ENCODE measurements at places on chromosomes 7 and 10.
A peak's percentile ranks its signal among the peaks of the same experiment; 100 is the strongest.

GRCh38 chr10:119270762-119271366, 63.5 kb downstream of the GRK5 start:
- peak; percentile 46 for DNase-seq
- peaks cover 31% of the 10 kb centered on the region for H3K4me1 ChIP-seq
- H3K36me3 ChIP-seq: no peaks in the 10 kb centered on the region
- peak overlapping the region; percentile 69 for H3K27ac ChIP-seq

DNA sequence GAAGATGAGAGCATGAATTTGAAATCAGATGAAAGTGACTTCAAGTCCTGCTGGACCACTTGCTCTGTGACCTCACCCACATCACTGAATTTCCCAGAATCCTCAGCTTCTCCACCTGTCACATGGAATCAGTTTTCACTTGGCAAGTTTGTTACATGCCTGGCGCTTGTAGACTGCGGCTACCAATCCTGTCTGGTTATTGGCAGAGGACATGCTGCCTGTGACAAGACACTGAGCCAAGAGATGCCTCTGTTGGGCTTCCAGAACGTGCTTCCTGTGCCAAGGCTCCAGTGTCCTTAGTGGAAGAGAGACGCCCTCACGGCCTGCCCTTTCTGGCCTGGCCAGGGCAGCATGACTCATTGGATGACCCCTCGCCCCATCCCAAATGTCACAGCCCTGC, 4.4 kb upstream of the MYL10 start:
- H3K4me3 ChIP-seq: no peak overlapping the region
- H3K27me3 ChIP-seq: no peaks in the 10 kb centered on the region
- H3K36me3 ChIP-seq: no peaks in the 10 kb centered on the region
- H3K4me1 ChIP-seq: no peaks in the 10 kb centered on the region
- no peak overlapping the region for H3K27ac ChIP-seq
- no peak for DNase-seq

GRCh38 chr7:88597941-88598425, 161.5 kb upstream of the ZNF804B start:
- H3K4me3 ChIP-seq: no peak overlapping the region
- no peaks in the 10 kb centered on the region for H3K4me1 ChIP-seq
- H3K27ac ChIP-seq: no peak overlapping the region

- H3K27ac ChIP-seq: peak overlapping the region; percentile 12
- H3K4me3 ChIP-seq: peak overlapping the region; percentile 94
- no peaks in the 10 kb centered on the region for H3K36me3 ChIP-seq
- no peaks in the 10 kb centered on the region for H3K27me3 ChIP-seq
Observed at GRCh38 chr7:74290981-74291441, 1.8 kb downstream of the CLIP2 start.

- H3K36me3 ChIP-seq: no peaks in the 10 kb centered on the region
- DNase-seq: no peak
- no peaks in the 10 kb centered on the region for H3K27me3 ChIP-seq
- no peaks in the 10 kb centered on the region for H3K4me1 ChIP-seq
- H3K27ac ChIP-seq: no peak overlapping the region
- H3K4me3 ChIP-seq: no peak overlapping the region
Observed at GRCh38 chr7:23114896-23115295, 9.3 kb downstream of the KLHL7 start.

DNA sequence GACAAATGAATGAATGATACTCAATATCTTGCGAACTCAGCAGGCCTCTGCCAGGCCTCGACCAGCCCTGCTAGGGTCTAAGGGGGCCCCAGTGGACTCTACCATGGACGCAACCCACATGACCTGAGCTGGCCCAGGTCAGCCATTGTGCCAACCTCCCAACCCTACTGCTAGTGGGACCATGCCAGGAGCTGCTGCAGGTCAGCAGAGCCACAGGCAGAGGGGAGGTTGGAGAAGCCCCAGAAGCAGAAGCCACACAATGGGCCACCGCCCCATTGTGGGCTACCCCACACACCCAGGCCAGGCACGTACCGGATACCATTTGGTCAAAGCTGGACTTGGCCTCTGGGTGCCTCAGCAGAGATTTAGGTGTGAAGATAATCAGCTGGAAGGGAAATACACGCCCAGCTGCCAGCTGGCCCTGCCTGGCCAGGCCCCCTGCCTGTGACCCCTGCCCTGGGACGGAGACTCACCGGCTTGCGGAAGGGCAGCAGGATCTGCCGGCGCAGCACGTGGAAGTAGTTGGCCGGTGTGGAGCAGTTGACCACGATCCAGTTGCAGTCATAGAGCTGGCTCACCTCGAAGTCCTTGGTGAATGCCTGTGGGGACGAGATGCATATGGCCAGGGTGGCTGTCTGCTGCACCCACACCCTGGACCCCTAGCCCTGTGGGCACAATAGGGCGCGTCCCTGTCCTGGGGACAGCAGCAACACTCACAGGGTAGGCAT, 24.5 kb downstream of the OGDHL start:
- no peaks in the 10 kb centered on the region for H3K27me3 ChIP-seq
- H3K27ac ChIP-seq: no peak overlapping the region
- no peaks in the 10 kb centered on the region for H3K4me1 ChIP-seq
- no peak for DNase-seq

DNA sequence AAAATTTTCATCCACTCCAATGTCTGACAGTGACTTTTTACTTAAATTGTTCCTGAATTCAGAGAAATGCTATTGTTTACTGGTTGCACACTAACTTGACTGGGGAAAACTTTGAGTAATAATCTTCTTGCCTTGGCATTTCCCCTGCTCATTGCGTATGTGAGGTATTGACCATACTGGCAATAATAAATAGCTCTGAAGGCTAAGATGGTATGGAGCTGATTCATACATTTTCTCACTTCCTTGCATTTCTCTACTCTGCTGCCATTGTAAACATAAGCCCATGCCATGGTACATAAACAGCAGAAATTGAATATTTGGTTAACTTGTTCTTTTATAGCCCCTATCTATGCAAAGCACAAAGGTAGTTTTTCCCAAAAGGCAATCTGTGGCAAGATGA, 290.0 kb downstream of the RNLS start:
- H3K4me1 ChIP-seq: no peaks in the 10 kb centered on the region
- no peak overlapping the region for H3K27ac ChIP-seq
- DNase-seq: no peak

DNA sequence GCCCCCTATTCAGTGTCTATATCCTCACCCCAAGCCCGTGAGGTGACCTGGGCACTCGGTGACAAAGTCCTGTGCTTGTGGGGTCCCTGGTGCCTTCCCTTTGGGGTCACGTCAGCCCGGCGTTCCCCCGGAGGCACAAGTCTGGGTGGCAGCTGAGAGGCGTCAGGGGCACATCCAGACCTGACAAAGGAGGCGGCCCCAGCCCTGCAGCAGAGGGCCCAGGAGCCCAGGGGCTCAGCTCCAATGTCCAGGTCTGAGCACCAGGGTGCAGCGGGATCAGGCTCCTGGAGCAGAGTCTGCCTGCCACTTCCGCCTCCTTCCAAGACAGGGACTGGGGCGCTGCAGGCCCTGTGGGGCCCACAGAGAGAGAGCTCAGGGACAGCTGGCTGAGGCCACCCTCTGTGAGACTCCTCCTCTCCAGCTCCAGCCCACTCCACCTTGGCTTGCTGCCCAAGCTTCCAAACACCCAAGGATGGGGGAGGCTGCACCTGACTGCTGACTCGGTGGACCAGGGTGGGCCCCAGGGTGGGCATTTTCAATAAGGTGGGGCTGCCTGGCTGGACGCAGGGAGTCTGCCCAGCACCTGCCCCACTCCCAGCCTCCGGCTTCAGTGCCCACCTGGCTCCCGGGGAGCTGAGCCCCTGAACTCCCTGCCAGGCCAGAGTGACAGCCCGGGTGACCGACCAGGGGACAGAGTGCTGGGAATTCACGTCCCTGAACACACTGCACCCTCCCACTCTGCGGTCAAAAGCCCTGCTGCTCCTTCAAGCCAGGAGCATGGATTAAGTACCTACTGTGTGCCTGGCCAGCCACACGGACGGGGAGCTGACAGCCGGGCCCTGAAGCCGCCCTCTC, 1.0 kb upstream of the KNDC1 start:
- H3K4me3 ChIP-seq: no peak overlapping the region
- H3K27me3 ChIP-seq: peaks cover 5% of the 10 kb centered on the region
- DNase-seq: no peak
- peaks cover 12% of the 10 kb centered on the region for H3K4me1 ChIP-seq

- H3K4me1 ChIP-seq: peaks cover 67% of the 10 kb centered on the region
- H3K27ac ChIP-seq: no peak overlapping the region
- no peak overlapping the region for H3K4me3 ChIP-seq
- peaks cover 6% of the 10 kb centered on the region for H3K36me3 ChIP-seq
Observed at GRCh38 chr7:151491859-151492258, 27.8 kb downstream of the RHEB start.

DNA sequence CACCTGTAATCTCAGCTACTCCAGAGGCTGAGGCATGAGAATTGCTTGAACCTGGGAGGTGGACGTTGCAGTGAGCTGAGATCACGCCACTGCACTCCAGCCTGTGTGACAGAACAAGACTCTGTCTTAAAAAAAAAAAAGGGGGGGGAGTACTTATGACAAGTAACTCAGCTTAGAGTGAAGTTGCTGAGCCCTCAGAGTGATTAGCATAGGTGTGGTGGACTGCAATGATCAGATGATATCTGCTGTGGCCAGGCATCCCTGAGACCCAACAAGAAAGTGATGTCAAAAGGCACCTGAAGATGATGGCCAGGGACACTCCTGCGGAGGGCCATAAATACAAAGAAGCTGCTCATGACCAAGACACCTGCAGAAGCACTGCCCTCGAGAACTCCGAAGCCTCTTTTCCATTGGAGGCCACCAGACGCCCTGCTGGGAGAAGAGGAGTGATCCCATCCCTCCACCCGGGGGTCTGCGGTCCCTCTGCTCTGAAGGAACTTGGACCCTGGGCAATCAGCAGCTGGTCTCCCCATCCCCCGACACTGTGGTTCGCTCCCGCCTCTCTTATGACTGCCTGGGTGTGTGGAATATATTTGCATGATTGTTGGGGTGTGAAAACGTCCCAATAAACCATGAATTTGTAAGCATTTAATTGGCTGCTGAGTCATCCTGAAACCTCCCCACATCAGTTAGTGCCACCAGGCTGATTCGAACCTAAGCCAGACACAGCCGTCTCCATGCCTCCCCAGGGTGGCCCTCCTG, 46.0 kb downstream of the RASGEF1A start:
- H3K27ac ChIP-seq: no peak overlapping the region
- no peak overlapping the region for H3K4me3 ChIP-seq
- H3K27me3 ChIP-seq: no peaks in the 10 kb centered on the region
- H3K4me1 ChIP-seq: no peaks in the 10 kb centered on the region

- DNase-seq: no peak
- H3K4me3 ChIP-seq: no peak overlapping the region
- no peaks in the 10 kb centered on the region for H3K36me3 ChIP-seq
- no peaks in the 10 kb centered on the region for H3K27me3 ChIP-seq
- H3K4me1 ChIP-seq: peaks cover 17% of the 10 kb centered on the region
Observed at GRCh38 chr10:90992462-90992861, 71.6 kb upstream of the ANKRD1 start.

GRCh38 chr7:47402941-47403866, 178.7 kb downstream of the TNS3 start:
- H3K4me3 ChIP-seq: no peak overlapping the region
- H3K27ac ChIP-seq: no peak overlapping the region
- peaks cover 26% of the 10 kb centered on the region for H3K4me1 ChIP-seq
- DNase-seq: no peak

DNA sequence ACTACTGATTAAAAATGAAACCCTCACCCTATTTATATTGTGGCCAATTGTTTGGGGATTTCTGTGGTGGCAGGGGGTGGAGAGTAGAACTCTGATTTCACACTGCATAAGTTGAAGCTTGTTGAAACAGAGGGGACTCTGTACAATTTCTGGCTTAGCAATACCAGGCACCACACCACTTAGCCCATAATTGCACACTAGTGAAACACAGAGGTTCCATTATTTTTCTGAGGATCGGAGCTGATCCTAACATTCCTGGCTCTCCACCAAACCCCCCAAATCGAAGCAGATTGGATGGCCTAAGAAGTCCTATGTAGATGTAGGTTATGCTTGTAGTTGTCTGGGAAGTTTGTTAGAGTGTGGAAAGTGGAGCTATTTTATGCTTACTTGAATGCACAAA, 47.0 kb downstream of the PTN start:
- no peak for DNase-seq
- no peaks in the 10 kb centered on the region for H3K36me3 ChIP-seq
- H3K4me3 ChIP-seq: no peak overlapping the region
- H3K27me3 ChIP-seq: no peaks in the 10 kb centered on the region

GRCh38 chr10:28177944-28178637, 124.8 kb downstream of the MPP7 start:
- no peaks in the 10 kb centered on the region for H3K27me3 ChIP-seq
- H3K4me1 ChIP-seq: peaks cover 5% of the 10 kb centered on the region
- no peak for DNase-seq
- peak overlapping the region; percentile 56 for H3K4me3 ChIP-seq

GRCh38 chr10:62253704-62254103, 14.9 kb downstream of the RTKN2 start:
- no peaks in the 10 kb centered on the region for H3K4me1 ChIP-seq
- H3K4me3 ChIP-seq: no peak overlapping the region
- H3K27ac ChIP-seq: no peak overlapping the region
- H3K36me3 ChIP-seq: no peaks in the 10 kb centered on the region

DNA sequence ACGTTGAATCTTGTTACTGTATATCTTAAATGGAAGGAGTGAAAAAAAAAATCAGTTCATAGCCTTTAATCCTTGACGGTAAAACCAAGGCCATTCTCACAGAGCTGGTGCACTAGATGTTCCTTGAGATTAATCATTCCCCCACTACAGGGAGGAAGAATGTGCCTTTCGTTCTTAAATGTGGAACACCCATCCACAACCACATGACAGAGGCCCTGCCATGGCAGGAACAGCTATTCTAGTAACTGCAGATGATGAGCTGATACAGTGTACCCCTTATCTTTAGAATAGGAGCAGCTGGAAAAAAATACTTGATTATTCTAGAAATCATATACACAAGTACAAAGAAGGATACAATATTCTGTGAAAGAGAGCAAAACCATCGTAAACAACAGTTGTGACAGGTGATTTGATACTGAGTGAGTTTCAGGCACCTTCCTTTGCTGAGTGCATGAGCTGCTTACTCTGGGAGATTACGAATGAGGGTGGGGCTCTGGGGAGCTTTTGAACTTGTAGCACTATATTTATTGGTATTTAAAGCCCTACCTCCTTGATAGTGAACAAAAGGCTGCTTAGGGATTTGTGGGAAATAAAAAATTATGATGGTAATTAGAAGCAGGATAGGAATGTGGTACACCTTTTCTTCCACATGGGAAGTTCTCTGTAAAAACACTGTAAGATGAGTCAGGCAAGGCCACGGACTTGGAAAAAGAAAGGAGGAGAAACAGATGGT, 244.4 kb upstream of the SLC26A5 start:
- H3K27ac ChIP-seq: no peak overlapping the region
- no peaks in the 10 kb centered on the region for H3K4me1 ChIP-seq
- no peaks in the 10 kb centered on the region for H3K27me3 ChIP-seq
- no peak for DNase-seq
- H3K36me3 ChIP-seq: no peaks in the 10 kb centered on the region

GRCh38 chr7:158366916-158367633, 220.5 kb downstream of the PTPRN2 start:
- no peaks in the 10 kb centered on the region for H3K36me3 ChIP-seq
- no peaks in the 10 kb centered on the region for H3K4me1 ChIP-seq

- H3K27me3 ChIP-seq: no peaks in the 10 kb centered on the region
- peaks cover 18% of the 10 kb centered on the region for H3K4me1 ChIP-seq
- DNase-seq: no peak
- H3K27ac ChIP-seq: no peak overlapping the region
Observed at GRCh38 chr10:96913906-96914305, 81.8 kb downstream of the LCOR start.

- H3K27me3 ChIP-seq: no peaks in the 10 kb centered on the region
- no peaks in the 10 kb centered on the region for H3K36me3 ChIP-seq
- H3K4me1 ChIP-seq: no peaks in the 10 kb centered on the region
- DNase-seq: no peak
- peak overlapping the region; percentile 15 for H3K27ac ChIP-seq
Observed at GRCh38 chr10:69048103-69048502, 39.8 kb upstream of the SRGN start.
